ENCODE measurements at places on chromosomes 16 and 17. TPM values are rescaled to one million over a fixed set of nuclear protein-coding genes. Genes with fewer than 3 reads are reported as not detected.
A peak's percentile ranks its signal among the peaks of the same experiment; 100 is the strongest.

GRCh38 chr16:15607700-15608396, 35.1 kb downstream of the MARF1 start:
- no peak for DNase-seq

Gene RGS9
- polyA plus RNA-seq: 8.2 TPM

- DNase-seq: peak; percentile 35
Measured at GRCh38 chr16:81238296-81239011, at the start of gene BCO1. TSS of gene BCO1 (plus strand) at chr16:81238689. CDS start at chr16:81238909, 220 bp downstream.

- peak; percentile 83 for DNase-seq
Measured at GRCh38 chr16:76970087-76970744, 220.8 kb upstream of the MON1B start.

GRCh38 chr17:69773081-69773480, 301.9 kb upstream of the KCNJ16 start:
- DNase-seq: no peak

- DNase-seq: no peak
Measured at GRCh38 chr17:79223471-79223870, 148.8 kb downstream of the ENGASE start.

DNA sequence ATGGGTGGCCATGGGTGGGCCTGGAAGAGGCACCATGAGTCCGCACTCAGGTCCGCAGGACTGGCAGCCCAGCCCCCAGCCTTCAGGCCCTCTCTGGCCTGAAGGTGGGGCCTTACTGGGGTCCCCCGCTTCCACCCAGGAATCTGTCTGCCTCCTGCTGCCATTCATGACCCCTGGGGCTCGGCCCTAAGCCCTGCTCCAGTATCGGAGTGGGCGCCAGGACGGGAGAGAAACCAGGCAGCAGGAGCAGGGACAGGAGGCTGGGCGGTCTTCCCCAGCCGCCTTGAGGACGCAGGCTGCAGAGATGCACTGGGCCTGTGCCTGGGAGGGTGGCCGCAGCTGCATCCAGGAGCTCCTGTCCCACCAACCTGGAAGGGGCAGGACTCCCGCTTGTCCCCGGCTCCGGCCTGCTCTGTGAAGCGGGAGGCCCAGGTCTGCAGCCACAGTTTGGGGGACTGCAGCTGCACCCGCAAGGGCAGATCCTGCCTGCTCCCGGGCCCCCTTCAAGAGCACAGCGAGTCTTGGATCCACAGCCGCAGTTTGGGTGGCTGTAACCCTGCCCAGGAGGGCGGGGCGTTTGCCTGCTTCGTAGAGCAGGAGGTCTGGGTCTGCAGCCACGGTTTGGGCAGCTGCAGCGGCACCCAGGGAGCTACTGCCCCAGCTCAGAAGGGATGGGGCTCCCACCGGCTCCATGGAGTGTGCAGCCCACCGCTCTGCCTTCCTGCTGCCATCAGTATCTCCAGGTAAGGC, 81.8 kb upstream of the DNAJA2 start:
- DNase-seq: no peak

DNA sequence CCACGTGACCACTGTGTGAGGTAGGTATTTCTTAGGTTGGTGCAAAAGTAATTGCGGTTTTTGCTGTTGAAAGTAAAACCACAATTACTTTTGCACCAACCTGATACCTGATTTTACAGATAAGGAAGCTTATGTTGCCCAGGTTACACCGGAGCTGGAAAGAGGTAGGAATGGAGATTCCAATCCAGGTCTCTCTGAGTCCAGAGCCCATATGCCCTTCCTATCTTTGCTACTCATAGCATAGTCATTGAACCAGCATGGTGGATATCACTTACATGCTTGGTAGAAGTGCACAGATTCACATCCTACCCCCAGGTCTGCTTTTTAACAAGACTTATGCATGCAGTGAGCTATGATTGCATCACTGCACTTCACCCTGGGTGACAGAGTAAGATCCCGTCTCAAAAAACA, 61.8 kb downstream of the ARSG start:
- no peak for DNase-seq

GRCh38 chr17:40295488-40296436, 8.1 kb downstream of the CDC6 start:
- no peak for DNase-seq

DNA sequence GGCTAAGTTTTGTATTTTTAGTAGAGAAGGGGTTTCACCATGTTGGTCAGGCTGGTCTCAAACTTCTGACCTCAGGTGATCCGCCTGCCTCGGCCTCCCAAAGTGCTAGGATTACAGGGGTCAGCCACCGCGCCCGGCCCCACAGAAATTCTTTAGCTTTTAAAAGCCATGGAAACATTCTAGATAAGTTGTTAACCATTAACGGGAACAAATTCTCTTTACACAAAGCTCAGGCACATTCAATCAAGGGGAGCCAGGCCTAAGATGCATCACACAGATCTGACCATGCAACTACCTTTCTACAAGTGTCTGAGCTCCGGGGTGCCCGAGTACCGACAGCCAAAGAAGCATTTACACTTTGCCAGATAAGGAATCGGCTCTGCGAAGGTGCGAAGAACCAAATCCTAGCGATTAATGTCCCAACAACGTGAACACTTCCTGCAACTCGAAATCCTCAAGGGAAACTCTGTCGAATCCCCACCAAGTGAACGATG, 1.0 kb downstream of the EMC8 start:
- no peak for DNase-seq

Gene TMIGD1
- not detected for polyA plus RNA-seq

Gene TMEM92
- polyA plus RNA-seq: 27.5 TPM

DNA sequence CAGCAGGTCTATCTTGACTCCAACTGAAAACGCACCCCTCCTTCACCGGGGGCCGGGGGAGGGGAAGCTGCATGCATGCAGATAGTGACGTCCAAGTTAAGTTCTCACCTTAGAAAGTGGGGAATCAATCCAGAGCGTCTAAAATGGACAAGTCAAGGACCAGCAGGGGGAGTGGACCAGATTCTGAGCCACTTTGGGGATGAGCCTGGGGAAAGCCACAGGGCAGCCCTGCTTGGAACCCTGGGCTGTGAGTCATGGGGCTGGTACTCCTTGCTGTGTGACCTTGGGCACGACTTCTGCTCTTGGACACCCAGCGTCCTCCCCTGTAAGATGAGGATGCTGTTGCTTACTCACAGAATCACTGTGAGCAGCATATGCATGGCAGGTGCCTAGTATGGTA, 9.1 kb downstream of the TNFRSF13B start:
- peak; percentile 38 for DNase-seq

Gene EPN2
- 32.1 TPM for polyA plus RNA-seq

GRCh38 chr16:4075534-4075933, 40.7 kb downstream of the ADCY9 start:
- no peak for DNase-seq

GRCh38 chr17:13952009-13952750, 117.1 kb upstream of the COX10 start:
- DNase-seq: no peak

DNA sequence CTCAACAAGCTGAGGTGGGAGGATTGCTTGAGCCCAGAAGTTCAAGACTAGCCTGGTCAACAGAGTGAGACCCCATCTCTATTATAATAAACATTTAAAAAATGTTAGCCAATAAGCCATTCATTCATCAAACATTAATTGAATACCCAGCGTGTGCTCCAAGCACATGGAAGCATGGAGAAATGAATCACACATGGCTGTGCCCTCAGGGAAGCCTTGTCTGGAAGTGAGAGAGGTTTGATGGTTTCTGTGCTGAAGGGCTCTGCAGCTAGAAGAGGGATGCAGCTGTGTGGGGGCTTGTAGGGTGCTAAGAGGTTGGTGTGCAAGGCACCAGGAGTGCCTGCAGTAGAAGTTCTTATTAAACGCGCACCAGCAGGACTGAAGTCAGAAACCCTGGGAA, 11.2 kb downstream of the CYB5D2 start:
- no peak for DNase-seq

- no peak for DNase-seq
Measured at GRCh38 chr17:42456223-42457106, 2.2 kb upstream of the ATP6V0A1 start.

Gene IGSF6
- not detected for polyA plus RNA-seq

DNA sequence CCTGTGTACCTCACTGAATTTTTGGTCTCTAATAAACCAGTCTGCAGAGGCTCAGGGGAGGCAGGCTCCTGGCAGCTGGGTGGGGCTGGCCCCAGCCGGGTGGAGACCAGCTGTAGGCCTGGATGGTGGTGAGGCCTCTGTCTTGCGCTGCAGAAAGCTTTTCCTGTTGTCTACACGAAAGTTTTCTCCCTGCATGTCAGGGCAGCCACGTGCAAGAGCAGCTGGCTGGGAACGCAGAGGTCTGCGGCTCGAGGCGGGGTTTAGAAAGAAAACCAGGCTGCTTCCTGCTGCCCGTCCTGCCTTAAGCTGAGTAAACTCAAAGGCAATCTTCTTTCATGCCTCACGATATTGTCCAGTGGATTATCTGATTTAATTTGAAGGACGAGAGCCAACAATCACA, 2.4 kb downstream of the SERPINF1 start:
- no peak for DNase-seq

Gene C16orf96
- polyA plus RNA-seq: not detected

Gene KRTAP4-1
- not detected for polyA plus RNA-seq

GRCh38 chr16:635573-636205, 416 bp downstream of the METTL26 start:
- DNase-seq: no peak

- no peak for DNase-seq
Measured at GRCh38 chr17:56707312-56708219, 114.1 kb downstream of the NOG start.

GRCh38 chr16:87956365-87957231, 5.4 kb downstream of the BANP start:
- peak; percentile 57 for DNase-seq

DNA sequence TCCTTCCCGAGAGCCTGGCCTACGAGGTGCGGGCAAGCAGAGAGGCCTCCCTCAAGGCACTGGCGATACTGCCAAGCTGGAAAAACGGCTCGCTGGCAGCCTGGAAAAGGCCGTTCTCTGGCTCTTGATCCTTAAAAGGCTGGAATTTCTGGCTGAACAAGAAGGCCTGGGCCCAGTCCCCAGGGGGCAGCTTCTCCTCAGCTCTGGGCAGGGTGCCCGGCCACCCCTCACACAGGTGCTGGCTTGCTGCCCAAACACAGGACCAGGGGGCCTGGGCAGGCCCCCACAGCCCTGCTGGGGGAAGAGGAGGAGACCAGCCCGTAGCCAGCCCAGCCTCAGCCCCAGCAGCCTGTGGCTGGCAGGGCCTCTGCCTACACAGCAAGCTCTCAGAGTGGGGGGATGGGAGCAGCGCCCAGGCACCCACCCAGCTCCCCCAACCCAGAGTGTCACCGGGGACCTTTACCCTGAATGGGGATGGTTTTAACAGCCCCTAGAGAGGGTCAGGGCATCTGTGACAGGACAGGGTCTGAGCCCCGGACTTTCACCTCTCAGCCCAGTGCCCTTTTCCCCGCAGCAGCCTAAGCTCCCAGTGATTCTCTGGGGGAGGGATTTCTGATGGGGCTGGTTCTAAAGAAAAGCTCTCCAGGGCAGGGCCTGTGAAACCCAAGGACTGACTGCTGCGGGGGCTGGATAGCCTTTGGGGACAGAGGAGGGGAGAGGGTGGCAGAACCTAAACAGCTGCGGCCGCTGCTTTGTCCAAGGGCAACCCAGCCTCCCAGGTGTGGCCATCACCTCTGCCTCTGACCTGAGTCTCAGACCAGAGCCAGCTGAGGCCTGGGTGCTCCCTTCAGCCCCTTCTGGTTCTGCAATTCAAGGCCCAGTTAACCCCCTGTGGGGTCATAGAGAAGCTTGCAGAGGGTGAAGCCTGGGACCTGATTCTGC, 38.6 kb upstream of the TOB1 start:
- DNase-seq: no peak

Gene KRT31
- not detected for polyA plus RNA-seq

GRCh38 chr17:41127371-41127770, 3.4 kb upstream of the KRTAP4-12 start:
- DNase-seq: no peak
